Astrocyte (in vitro differentiated cells and primary cell): ENCODE measurements at places on chromosomes 1 and 21. TPM values are rescaled to one million over a fixed set of nuclear protein-coding genes. Genes with fewer than 3 reads are reported as not detected.

- DNase-seq, result peak; percentile 62
Measured at GRCh38 chr1:241482761-241483250, 36.7 kb downstream of the FH start.

OR2M2 gene
- not detected in 2 replicates for total RNA-seq

DNA sequence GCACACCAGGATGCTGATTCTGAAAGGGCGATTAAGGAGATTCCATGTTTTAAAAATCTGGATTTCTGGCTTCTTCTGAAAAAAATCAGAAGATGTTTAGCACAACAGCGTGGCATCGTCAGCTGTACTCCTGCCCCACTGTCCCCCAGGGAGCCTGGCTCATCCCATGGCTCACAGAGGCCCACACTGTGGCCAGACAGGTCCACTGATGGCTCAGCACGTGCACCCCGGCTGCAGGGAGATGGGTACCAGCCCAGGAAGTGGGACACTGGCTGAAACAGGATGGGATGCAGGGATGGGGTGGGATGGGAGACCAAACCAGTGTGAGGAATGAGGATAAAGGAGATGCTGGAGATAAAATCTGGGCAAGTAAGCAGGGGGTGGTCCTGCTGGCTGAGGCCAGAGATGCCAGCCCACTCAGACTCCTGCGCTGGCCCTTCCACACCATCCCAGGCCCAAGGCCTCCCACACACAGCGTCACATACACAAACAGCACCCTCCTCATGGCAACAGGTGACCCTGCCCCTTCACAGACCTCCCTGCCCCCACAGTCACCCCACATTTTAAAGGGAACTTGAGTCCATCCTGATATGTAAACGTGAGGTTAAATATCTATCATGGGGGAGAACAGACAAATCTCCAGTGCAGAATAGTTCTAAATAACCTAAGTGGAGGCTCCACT lies 23.9 kb upstream of the SAMD11 start:
- no peak for DNase-seq

FAM72D gene
- total RNA-seq, result 0.70 and 1.00 TPM in 2 replicates

DLGAP3 gene
- total RNA-seq, result 1.6 and 2.7 TPM in 2 replicates

- no peak for DNase-seq
Measured at GRCh38 chr1:198910816-198911215, 272.0 kb downstream of the PTPRC start.

GRCh38 chr1:32695098-32695904 lies 7.3 kb downstream of the SYNC start:
- peak; percentile 78 for DNase-seq

TBX19 gene
- 1.1 and 1.9 TPM in 2 replicates for total RNA-seq

DNA sequence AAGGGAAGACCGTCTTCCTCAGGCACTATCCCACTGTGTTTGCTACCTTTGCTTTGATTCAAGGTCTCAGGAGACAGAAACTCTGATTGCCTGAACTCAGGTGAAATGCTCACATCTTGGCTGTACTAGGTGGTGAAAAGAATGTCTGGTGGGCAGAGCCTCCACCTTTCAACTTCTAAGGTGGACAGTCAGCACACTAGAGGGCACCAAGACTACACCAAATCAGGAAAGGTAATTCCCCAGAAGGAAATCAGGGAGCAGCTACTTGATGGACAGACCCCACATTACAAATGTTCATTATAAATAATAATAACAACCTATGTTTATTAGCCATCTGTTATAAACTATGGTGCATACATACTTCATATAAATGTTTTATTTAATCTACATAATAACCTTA lies 220.9 kb downstream of the ATG4C start:
- DNase-seq, result no peak

DNA sequence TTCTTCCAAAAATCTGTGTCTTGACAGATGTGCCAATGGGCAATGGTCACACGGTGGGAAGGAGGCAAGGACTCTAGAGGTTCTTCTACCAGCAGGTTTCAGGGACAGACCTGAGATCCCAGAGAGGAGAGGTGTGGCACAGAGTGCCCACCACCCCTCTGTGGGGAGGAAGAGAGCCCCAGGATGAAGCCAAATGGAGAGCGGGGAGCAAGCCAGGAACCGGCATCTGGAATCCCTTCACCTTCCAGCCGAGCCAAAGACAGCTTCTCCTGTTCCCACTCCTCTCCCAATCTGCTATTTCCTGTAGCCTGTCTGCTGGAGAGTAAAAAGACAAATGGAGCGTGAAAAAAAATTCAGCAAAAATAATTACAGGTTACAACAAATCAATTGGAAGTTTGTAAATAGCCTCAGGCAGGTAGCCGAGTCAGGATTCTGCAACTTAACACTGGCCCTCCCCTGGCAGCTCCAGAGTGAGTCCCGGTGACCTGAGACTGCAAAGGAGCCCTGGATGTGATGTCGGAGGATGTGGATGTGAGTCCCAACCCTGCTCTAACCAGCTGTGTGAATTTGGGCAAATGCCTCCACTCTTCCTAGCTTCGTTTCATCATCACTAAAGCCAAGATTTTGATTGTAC lies 45.4 kb upstream of the LRRN2 start:
- no peak for DNase-seq

GRCh38 chr1:72253132-72253531 lies 29.2 kb downstream of the NEGR1 start:
- DNase-seq, result no peak

- no peak for DNase-seq
Measured at GRCh38 chr1:24861821-24862727, 68.0 kb downstream of the RUNX3 start.

GRCh38 chr1:161958425-161958824 lies 65.2 kb downstream of the OLFML2B start:
- DNase-seq, result peak; percentile 68

DNA sequence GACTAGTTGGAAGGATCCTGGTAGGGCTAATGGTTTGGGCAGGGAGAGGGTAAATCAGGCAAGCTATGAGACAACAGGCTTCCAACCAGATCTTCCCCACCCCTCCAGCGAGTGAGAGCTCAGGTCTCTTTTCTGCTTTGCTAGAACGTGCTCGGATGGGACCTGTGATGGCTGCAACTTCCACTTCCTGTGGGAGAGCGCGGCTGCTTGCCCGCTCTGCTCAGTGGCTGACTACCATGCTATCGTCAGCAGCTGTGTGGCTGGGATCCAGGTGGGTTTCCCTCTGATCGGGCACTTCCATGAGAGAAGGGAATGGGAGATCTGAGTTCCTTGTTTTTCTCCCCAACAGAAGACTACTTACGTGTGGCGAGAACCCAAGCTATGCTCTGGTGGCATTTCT lies 14.0 kb upstream of the SARS1 start:
- no peak for DNase-seq

GRCh38 chr1:229629261-229629660 lies 3.2 kb downstream of the URB2 start:
- peak; percentile 59 for DNase-seq

DNA sequence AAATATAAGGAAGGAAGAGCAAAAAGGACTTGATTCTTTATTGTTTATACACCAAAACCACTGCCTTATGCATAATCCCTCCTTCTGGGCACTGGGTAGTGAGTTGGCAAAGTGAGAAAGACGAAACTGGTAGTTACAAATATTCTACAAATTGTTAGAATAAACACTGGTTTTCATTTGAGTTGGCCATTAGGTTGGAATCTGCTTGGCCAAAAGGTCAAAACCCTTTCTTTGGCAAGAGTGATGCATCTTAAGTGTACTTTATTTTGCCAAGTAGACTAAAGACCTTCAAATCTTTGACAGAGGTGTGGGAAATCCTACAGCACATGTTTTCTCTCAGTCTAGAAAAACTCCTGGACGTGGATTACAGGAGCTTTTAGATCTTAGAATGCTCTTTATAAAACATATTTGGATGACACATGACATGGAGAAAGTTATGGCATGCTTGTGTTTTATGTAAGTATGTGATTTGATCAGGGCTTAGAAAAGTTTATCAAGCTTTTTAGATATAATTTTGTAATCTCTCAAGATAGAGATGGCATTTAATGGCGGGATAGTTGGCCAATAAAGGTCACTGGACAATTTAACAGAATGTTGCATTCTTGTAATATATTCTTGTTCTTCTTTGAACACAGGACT lies 120.9 kb downstream of the ROR1 start:
- no peak for DNase-seq

IL20 gene
- total RNA-seq, result not detected in 2 replicates

DNA sequence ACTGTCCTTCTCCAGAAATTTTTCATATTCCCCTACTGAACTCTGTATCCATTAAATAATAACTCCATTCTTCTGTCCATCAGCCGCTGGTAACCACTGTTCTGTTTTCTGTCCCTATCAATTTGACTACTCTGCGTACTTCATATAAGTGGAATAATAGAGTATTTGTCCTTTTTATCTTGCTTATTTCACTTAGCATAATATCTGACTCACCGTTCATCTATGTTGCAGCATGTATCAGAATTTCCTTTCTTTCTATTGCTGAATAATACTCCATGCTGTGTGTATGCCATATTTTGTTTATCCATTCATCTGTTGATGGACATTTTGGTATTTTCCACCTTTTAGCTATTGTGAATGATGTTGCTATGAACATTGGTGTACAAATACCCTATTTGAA lies 71.9 kb downstream of the CEP350 start:
- DNase-seq, result peak; percentile 38

COL11A1 gene
- total RNA-seq, result 810 and 1,029 TPM in 2 replicates

NUF2 gene
- total RNA-seq, result 2.2 and 2.4 TPM in 2 replicates

COL16A1 gene
- 42.9 and 56.5 TPM in 2 replicates for total RNA-seq

VCAM1 gene
- total RNA-seq, result 3.2 and 4.6 TPM in 2 replicates

DNA sequence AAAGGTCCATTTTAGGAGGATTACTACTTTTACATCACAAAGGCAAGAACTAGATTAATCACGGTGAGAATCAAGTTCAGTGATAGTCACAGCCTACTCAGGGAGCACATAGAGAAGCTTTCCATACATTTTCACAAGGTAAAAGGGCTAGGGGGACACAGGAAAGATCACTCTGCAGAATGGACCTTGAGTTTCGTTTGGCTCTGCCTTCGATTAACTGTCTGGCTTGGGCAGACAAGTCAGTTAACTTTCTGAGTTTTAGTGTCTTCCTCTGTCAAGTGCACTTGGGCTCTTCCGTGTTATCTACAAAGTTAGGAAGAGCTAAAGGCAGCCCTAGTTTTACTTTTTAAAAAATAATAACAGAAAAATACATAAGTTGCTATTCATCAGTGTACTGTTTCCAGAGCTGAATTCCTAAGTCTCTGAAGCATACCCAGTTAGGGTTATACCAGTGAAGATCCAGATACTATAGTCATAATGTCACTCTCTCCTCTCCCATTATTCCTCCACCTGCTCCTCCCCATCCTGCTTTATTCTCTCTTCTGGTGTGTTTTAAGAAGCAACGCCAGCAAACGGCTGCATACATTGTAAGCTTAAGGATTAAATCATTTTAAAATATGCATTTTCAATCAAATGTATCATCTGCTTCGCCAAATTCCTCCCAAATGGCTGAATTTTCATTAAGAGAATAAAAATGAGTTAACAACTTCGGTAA lies 1.7 kb downstream of the CEP170 start:
- no peak for DNase-seq

C1QB gene
- not detected in 2 replicates for total RNA-seq

- DNase-seq, result peak; percentile 79
Measured at GRCh38 chr1:26035203-26035958, 10.5 kb downstream of the SLC30A2 start.

DYRK3 gene
- 8.2 and 8.7 TPM in 2 replicates for total RNA-seq

DNA sequence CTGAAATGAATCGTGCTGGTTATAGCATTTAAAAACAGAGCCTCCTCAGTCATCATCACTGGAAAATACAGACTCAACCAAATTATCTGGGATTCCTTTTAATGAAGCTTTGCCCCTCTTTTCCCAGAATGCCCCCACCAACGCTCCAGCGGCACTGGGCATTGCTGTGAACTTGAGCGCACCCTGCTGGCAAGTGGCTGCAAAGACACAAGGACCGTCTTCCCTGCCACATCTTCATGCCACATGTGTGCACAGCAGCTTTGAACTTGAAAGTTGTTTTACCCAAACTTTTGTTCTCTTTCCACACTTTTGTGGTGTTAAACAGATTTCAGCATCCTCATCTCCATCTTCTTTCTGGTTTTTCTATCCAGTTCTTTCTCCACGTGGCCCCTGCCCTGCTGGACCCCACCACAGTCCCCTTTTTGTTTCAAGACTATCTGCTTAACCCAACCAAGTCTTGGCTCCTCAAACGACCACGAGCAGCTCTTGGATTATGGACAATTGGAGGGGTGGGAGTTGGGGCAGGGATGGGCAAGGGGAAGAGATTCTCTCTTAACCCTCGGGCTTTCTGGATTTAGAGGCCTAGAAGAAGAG lies 12.8 kb upstream of the LMX1A start:
- DNase-seq, result no peak

PRRX1 gene
- total RNA-seq, result 1.3 and 2.6 TPM in 2 replicates

ANGPTL7 gene
- 0.70 and 0.86 TPM in 2 replicates for total RNA-seq

DNA sequence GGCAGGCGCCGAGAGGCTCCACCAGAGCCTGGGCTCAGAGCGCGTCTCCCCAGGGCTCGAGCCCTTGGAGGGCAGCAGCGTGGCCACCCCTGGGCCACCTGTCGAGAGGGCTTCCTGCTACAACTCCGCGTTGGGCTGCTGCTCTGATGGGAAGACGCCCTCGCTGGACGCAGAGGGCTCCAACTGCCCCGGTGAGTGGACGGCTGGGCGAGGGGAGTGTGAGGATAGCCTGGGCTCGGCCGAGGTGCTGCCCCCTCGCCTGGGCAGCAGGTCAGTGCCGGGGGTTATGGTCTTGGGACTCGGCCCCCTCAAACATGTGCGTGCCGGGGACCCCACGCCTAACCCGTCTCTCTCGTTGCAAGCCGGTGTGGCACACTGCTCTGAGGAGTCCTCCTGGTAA lies 26.8 kb downstream of the AGRN start:
- no peak for DNase-seq

- no peak for DNase-seq
Measured at GRCh38 chr1:21906173-21907078, 30.7 kb downstream of the HSPG2 start.

- DNase-seq, result no peak
Measured at GRCh38 chr1:27598295-27598687, 5.7 kb downstream of the AHDC1 start.

STUM gene
- not detected in 2 replicates for total RNA-seq

GRCh38 chr1:221625026-221625425 lies 116.9 kb downstream of the DUSP10 start:
- DNase-seq, result no peak

C1orf185 gene
- total RNA-seq, result not detected in 2 replicates

- DNase-seq, result no peak
Measured at GRCh38 chr1:171161431-171161830, 23.7 kb upstream of the FMO2 start.

GRCh38 chr1:6870086-6870485 lies 84.8 kb downstream of the CAMTA1 start:
- DNase-seq, result peak; percentile 14

- DNase-seq, result no peak
Measured at GRCh38 chr1:167668108-167668507, 38.1 kb downstream of the RCSD1 start.
